CD4-positive, alpha-beta T cell treated with Interleukin-17A for 1 hour (primary cell): ENCODE measurements at places on chromosomes 6 and 20.

DNA sequence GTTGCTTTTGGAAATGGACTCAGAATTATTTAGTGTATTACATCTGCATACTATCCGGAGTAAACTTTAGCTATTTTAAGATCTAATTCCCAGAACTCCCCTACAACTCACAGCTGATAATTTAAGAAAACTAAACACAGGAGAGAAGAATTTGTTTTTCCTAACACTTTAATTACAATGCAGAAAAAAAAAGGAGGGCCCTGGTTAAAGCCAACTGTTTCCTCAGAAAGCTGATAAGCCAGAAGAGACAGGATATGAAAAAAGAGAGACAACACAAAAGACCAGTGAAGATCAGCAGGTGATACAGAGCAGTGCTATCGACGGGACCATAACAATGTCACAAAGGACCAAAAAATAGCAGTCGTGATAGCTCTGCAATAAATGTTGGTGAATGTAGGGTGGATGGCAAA lies 5.8 kb downstream of the IFNGR1 start:
- no peak for DNase-seq

DNA sequence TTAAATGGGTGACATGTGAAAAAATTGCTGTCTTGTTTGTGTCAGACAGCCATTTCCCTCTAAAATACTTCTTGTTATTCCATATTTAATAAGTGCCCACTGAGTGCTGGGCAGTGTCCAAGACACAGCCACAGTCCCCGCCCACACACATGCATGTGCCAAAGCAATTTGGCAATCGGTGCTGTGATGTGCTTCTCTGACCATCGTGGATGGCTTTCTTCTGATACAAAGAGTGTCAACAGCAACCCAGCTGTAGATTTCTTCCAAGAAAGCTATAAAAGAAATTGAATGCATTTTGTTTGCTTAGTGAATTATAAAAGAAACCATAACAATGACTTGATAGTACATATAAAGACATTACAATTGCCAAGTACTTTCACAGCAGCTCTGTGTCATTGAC lies 140.5 kb upstream of the ATXN1 start:
- DNase-seq = no peak

GRCh38 chr6:139973669-139974344 lies 599.4 kb upstream of the CITED2 start:
- DNase-seq = no peak

DNA sequence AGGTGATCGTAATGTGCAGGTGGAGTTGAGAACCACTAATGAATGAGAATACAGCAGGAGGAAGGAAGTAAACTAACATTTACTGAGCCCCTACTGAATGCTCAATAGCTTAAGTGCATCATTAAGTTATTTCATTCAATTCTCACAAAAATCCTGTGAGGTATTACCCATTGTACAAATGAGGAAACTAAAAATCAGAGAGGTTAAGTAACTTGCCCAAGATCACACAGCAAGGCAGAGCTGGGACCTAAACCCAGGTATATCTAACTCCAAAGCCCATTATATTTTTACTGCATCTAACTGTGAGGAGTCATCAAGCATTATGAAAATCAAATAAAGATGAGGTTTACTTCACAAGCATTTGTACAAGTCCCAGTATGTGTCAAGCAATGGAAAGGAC lies 35.3 kb downstream of the CPNE5 start:
- no peak for DNase-seq

- no peak for DNase-seq
These were observed 68.3 kb upstream of the FRMD1 start for GRCh38 chr6:168147205-168147738.

DNA sequence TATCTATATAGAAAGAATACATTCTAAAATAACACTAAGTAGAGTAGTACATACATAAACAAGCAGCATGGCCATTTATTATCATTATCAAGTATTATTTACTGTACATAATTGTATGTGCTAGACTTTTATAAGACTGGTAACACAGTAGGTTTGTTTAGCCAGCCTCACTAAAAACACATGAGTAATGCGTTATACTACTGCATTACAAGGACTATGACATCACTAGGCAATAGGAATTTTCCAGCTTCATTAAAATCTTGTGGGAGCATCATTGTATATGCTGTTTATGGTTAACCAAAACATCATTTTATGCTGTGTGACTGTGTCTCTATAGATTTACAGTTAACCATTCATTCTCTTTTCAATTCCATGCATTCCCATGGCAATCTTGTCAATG lies 131.7 kb upstream of the HDGFL1 start:
- no peak for DNase-seq

DNA sequence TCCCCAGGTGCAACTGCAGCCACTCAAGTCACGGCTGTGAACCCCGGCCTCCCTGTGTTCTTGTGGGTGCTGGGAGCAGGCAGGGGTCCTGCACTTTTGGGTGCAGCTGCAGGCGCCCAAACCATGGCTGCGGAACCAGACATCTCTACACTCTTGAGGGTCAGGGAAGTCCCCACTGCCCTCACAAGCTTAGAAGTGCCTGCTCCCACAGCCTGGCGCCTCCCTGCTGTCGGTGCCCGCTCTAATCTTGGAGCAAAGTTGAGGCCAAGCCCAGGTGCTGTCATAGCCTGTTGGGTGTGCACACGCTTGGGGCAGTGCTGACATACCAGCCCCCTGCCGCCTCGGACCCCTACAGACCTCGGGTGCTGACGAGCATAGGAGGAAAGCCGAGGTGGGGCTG lies 6.2 kb downstream of the DEFB132 start:
- DNase-seq = no peak

DNA sequence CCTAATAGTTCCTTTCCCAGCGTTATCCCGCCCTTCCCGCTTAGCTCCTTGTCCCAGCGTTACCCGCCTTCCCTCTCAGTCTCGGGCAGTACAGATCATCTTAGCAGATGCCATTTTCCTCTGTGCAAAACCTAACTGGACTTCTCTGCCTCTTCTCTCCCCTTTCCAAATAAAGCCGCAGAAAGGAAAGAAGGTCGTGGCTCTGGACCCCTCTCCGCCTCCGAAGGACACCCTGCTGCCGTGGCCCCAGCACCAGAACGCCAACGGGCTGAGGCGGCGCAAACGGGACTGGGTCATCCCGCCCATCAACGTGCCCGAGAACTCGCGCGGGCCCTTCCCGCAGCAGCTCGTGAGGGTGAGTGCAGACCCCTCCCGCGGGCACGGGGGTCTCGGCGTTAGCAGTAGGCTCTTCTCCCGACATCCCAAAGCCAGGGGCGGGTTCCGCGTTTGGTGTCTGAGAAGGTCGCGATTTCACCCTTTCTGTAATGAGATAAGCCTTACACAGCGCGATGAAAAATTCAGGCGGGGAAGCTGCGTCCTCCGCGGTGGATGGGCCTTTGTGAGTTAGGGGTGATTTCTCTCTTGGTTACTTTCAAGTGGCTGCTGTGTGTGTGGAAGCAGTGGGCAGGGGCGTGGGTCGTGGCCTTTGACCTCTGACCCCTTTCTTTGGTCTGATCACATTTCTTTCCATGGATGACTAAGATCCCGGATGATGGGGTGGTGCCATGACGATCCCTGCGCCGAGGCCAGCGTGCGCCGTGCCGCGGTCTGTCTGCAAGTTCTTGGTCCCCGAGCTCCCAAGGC lies 292.7 kb downstream of the TAF4 start:
- no peak for DNase-seq

- DNase-seq = no peak
These were observed 38.2 kb downstream of the ZNF341 start for GRCh38 chr20:33770005-33770404.

DNA sequence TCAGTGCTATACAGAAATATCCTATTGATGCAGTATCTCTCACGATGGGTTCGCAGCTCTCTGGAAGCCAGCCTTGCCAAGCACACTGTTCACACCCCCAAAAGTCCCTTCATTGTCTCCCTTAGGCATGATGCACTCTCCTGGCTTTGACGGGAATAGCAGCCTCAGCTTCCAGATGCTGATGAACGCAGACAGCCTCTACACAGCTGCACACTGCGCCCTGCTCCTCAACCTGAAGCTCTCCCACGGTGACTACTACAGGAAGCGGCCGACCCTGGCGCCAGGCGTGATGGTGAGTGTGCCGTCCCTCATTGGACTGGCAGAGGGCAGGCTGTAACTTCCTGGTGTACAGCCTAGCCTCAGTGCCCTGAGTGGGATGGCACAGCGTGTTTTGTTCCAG lies 60.0 kb upstream of the PBOV1 start:
- no peak for DNase-seq

DNA sequence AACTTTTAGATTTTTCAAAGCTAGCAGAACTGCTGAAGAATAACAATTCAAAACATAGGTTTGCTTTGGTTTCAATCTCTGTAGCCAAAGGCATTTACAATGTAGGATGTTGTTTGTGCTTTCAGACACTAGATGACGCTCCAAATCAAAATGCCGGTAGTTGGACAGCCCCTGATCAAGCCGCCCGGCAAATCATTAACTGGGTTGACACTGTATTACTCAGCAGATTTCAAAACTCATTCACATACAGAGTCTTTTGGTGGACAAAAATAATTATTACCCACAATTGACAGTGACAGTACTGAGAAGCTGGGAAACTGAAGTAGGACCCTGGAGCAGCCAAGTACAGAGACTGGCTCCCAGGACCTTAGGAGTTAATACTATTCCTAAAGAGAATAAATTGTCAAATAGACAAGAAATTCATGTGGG lies 21.3 kb upstream of the HFE start:
- DNase-seq = peak; percentile 84

- DNase-seq = no peak
These were observed 131.8 kb upstream of the MLN start for GRCh38 chr6:33935439-33936080.

DNA sequence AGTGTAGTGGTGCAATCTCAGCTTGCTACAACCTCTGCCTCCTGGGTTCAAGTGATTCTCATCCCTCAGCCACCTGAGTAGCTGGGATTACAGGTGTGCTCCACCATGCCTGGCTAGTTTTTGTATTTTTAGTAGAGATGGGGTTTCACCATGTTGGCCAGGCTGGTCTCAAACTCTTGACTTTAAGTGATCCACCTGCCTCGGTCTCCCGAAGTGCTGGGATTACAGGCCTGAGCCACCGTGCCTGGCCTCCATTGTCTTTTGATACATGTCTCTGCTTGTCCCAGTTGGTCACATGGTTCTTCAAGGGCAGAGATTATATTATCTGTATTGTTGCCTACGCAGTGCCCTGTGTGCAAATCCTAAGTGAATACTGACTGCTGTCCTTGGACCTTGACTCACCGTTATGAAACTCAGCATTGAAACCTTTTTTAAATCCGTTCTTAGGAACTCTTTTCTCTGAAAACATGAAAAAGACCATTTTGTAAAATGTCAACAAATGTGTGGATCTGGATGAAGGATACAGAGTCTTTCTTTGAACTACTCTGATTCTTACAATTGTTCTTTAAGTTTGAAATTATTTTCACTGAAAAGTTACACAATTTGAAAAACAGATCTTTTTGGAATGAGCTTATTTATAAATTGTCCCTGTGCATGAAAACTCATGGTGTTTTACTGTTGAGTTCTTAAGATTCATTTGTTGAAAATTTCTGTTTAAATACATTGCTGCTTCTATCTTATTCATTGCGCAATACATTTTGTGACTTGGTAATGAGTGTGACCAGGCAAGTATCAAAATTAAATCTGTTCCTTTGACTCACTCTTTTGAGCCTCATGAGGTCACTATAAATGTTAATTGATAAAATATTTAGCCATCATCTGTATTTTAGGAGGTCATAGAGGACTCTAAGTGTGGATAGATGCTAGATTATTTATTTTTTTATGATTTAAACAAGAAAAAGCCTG lies 293.5 kb downstream of the UTRN start:
- DNase-seq = no peak

DNA sequence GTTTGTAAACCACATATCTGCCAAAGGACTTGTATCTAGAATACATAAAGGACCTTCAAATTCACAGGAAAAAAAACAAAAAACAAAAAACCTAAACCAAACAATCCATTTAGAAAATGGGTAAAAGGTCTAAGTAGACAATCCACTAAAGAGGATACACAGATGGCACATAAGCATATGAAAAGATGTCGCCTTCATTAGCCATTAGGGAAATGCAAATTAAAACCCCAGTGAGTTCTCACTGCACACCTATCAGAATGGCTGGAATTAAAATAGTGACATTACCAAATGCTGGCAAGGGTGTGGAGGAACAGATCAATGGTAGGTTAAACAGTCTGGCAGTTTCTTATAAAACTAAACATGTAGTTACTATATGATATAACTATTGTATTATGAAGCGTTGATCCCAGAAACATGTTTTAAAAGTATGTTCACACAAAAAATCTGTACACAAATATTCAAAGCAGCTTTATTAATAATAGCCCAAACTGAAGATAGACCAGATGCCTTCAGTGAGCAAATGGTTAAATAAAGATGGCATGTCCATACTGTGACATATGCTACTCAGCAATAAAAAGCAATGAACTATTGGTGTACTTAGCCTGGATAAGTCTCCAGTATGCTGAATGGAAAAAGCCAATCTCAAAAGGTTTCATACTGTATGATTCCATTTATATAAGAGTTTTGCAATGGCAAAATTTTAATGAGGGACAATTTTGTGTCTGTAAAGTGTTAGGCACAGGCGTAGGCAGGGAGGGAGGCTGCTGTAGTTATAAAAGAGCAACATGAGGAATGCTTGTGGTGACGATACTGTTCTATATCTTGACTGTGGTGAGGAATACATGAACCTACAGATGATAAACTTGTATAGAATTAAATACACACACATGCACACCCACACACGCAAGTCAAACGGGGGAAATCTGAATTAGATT lies 43.9 kb downstream of the PLCB1 start:
- DNase-seq = no peak

DNA sequence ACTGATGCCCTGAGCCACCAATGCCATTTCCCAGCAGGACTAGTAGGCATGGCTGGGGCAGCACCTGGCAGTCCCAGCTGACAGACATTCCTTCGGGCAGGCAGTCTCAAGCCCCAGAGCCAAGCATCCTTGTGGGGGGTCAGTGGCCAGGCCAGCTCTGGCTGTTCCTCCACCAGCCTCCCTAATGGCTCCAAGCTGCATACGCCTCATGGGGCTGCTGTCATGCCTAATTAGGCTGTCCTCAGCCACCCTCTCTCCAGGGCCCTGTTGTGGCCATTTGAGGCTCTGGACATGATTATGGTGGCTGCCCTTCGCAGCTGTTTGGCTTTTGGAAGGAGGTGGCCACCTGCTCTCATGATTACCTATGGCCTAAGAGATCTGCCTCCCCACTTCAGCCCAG lies 79.4 kb downstream of the DLGAP4 start:
- DNase-seq = no peak

GRCh38 chr6:134368670-134369069 lies 50.8 kb upstream of the SGK1 start:
- no peak for DNase-seq

GRCh38 chr20:21096321-21097043 lies 9.7 kb downstream of the LINC00237 start:
- peak; percentile 21 for DNase-seq

GRCh38 chr6:130981409-130981808 lies 81.6 kb downstream of the EPB41L2 start:
- no peak for DNase-seq
